ENCODE measurements at places on chromosomes 13 and 19.
A peak's percentile ranks its signal among the peaks of the same experiment; 100 is the strongest.

DNA sequence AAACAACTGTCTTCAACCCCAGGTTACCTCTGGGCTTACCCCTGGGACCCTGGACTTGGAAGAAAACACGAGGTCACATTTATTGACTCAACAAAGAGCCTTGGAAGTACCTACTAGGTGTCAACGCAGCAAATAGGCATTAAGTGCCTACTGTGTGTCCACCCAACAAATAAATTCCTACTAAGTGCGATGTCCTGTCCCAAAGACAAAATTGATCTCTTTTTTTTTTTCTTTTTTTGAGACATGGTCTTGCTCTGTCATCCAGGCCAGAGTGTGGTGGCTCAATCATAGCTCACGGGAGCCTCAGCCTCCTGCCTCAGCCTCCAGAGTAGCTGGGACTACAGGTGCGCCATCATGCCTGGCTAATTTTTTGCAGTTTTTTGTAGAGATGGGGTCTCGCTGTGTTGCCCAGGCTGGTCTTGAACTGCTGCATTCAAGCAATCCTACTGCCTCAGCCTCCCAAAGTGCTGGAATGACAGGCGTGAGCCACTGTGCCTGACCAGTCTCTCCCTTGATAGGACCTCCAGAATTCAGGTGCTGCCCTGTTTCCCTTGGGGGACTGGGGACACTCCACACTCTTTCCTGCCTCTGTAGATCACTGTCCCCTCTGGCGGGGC is 589 bp upstream of the S1PR2 start:
- DNase-seq: no peak

DNA sequence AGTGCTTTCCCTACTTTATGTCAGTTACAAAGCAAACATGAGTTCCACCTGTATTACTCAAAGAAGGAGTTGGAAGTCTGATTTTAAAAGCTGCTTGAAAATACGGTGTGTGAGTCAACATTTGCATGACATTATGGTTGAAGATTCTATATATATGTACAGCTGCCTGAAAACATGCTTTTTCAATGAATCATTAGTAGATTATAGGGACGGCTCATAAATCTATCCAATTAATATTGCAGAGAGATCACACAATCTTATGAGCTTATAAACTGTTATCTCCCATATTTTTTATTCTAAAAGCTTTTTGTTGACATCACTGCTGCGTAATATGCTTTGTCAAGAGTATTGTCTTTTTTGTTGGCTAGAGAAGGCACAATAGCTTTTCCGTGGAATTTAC is 873.8 kb downstream of the SLITRK6 start:
- no peak for DNase-seq

DNA sequence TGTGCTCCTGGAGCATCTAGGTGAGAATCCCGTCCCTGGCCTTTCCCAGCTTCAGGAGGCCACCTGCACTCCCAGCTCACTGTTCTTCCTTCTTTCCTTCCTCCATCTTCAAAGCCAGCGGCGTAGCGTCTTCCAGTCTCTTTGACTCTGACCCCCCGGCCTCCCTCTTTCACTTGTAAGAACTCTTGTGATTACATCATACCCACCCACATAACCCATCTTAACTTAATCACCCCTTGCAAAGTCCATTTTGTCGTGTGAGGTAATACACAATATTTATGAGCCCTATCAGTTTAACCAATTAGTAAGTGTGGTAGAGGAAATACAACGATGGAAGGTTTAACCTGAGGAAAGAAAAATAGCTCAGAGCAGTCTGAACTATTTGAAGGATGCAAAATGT is 4.6 kb upstream of the CDC16 start:
- DNase-seq: no peak

GRCh38 chr13:45626731-45627374 is 11.3 kb upstream of the ERICH6B start:
- no peak for DNase-seq

- no peak for DNase-seq
These were observed 8.5 kb downstream of the UBXN6 start for GRCh38 chr19:4449022-4449638.

GRCh38 chr13:65937251-65937650 is 1292.9 kb downstream of the PCDH9 start:
- no peak for DNase-seq

GRCh38 chr19:5775668-5776309 is 8.8 kb downstream of the PRR22 start:
- DNase-seq: peak; percentile 48

- no peak for DNase-seq
These were observed 2.2 kb downstream of the KBTBD6 start for GRCh38 chr13:41130356-41130755.

GRCh38 chr19:53801257-53801656 is 22.9 kb downstream of the NLRP12 start:
- no peak for DNase-seq

- peak; percentile 25 for DNase-seq
These were observed 29.1 kb downstream of the VAV1 start for GRCh38 chr19:6801485-6802086.

DNA sequence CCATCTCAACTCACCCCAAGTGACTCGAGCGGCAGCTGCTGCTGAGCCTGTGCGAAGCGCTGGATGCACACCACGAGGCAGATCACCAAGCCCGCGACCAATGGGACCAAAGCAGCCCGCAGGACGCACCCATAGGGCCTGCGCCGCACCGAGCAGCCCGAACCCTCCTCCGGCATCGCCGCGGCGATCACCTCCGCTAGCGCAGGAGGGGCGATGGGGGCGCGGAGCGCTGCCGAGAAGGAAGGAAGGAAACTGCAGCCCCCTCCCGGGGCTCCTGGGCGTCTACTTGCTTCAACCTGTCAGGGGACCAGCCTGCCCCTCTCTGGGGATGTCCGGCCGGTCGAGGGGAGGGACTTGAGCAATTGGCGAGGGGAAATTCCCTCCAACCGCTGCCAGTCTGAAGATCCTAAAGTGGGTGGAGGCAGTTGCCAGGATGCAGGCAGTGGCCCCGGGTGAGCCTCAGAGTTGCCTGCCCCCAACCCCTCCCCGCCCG is at the start of gene CD70:
TSS of gene CD70 (minus strand) at position 324 of the 493 bp plus-strand sequence. CDS start at position 176, 148 bp downstream.
- peak; percentile 60 for DNase-seq

GRCh38 chr19:961866-962620 is 22.1 kb upstream of the WDR18 start:
- DNase-seq: peak; percentile 83

DNA sequence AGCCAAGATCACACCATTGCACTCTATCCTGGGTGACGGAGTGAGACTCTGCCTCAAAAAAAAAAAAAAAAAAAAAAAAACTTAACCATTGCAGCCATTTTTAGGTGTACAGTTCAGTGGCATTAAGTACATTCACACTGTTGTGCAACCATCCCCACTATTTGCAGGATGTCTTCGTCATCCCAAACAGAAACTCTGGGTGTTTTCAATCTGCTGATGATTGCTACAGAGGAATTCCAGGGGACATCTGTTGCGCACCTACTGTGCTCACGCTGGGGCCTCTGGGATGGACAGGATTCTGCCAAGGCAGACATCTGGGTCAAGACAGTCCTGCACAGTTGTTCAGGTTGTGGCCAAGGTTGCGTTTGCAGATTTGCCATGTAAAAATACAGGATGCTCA is 2.4 kb upstream of the APOC4 start:
- DNase-seq: no peak

GRCh38 chr19:33621065-33621785 is 528 bp upstream of the CHST8 start:
- no peak for DNase-seq

- DNase-seq: peak; percentile 55
These were observed 206.1 kb downstream of the DNAJC15 start for GRCh38 chr13:43229506-43229905.

- DNase-seq: no peak
These were observed 21.9 kb downstream of the FBXO17 start for GRCh38 chr19:38953677-38954076.

DNA sequence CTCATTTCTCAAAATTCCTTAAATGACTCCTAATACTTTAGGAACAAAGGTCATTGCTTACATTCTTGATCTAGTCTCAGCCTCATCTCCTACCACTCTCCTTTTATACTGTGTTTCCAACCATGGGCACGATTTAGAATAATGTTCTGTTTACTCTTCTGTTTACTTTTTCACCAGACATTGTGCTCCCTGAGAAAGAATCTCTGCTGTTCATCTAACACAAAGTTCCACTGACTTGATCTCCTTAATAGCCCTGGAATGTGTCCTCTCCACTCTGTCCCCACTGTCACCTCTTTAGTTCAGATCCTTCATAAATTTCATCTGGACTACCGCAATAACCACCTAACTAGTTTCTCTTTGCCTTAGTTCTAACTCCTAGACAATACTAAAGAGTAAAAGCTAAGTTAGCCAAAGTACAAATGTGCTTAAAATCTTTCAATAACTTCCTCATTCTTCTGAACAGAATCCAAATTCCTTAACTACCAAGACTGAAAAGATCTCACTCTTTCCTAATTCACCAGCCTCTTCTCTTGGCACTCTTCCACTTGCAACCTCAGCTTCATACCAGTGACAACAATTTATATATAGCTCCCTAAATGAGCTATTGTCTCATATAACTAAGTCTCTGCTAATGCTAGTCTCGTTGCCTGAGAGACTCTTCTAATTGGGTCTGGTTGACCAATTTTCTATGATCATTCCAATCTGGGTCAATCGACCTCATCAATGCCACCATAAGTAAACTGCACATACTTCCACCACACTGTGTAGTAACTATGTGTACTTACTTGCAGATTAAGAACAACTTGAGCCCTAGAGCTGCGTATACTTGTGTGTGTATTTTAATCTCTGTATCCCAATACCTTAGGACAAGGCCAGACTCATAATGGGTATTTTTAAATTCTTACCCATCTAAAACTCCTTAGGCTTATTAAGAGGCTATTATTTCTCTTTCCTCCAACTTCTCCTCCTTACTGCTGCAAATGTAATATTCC is 179.9 kb downstream of the VWA8 start:
- peak; percentile 79 for DNase-seq

- no peak for DNase-seq
These were observed 37.9 kb downstream of the NAXD start for GRCh38 chr13:110653271-110653670.

- DNase-seq: no peak
These were observed 101.5 kb upstream of the ZNF492 start for GRCh38 chr19:22532388-22533300.

- no peak for DNase-seq
These were observed 126.3 kb downstream of the UQCRFS1 start for GRCh38 chr19:29086646-29087045.

- no peak for DNase-seq
These were observed 656.6 kb downstream of the UQCRFS1 start for GRCh38 chr19:28556371-28556770.

DNA sequence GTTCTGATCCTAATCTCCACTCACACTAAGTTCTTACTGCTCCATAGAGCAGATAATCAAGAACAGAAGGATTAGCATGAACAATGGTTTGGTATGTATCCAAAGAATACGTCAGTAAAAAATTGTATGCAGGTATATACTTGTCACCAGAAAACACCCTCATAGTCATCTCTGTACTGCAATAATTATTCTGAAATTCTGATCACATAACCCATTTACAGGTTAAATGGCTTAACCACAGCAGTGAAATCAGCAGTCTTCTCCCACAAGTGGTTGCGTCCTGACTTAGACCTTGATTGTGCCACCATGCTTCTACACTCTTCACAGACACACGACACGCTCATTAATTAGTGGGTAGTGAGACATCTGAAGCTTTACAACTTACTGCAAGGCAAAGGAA is 50.9 kb downstream of the LNX2 start:
- DNase-seq: no peak

DNA sequence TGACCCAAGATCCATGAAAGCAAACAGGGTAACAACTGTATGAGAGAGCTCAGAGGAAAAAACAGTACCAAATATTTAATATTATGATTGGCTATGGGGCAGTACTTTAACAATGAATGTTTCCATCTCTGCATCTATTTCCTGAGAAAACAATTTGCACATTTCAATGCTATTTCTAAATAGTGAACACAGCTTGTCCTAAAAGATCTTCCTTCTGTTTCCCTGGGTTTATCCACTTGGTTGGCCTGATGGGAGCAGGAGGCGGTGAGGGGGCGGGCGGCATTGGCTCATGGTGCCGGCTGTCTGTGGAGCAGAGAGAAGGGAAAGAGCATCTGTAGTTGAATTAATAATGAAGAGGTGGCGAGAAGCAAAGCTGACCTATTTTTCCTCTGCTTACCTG is 291.4 kb downstream of the DCLK1 start:
- no peak for DNase-seq

DNA sequence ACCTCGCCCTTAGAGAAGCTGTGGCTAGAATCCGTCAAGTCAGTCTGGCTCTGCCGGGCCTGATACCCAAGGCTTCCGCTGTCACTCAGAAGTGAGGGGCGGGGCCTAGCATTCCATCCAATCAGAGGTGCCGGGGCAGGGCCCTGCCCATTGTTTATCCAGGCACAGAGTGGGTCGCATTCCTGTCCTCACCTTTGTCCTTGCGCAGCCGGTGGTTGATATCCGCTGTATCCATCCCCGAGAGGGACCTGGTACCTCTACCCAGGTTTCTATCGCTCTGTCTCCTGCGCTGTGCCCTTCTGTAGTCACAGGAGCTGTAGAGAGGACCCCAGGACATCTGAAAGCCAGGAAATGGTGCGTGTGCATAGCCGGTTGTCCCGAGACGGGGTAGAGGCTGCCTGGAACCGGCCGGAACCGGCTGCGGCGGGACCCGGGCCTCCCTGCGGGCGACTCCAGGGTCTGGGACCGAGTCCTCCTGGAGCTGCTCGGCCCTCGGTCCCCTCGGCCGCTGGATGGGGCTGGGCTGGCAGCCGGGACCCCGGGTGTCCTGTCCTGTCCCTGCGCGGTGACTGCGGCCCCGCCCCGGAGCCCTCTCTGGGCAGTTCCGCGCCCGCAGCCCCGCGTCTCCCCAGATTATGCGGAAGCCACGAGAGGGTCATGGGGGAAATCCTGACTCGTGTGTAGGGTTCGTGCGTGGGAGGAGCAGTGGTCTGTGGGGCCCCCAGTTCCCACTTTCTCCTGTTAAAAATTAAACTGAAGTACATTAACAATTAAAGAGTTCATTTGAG is at the start of gene ZNF763:
TSS of gene ZNF763 (plus strand) at position 183 of the 788 bp plus-strand sequence. CDS start at position 352, 169 bp downstream.
- peak; percentile 95 for DNase-seq

DNA sequence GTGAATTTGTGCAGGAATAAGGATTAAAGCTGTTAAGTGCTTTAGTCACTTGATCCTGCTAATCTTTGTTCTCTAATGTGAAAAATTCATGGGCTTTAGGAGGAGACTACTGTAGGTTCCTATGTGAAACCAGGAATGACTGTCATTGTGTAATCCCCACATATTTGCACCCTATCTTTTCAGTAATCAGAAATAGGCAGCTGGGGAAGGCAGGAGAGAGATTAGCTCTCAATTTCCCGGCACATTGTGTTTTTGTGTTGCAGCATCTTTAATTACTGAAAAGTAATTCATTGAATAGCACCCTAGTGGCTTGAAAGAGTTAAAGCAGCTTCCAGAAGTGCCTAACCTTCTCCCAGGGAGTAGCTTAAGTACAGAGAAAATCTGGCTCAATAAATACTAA is 282.9 kb downstream of the OLFM4 start:
- DNase-seq: no peak
